Esophagus muscularis mucosa (tissue), 4 donors: ENCODE measurements at places on chromosomes 3 and 15. TPM values are rescaled to one million over a fixed set of nuclear protein-coding genes. Genes with fewer than 3 reads are reported as not detected.

RLBP1 gene
- total RNA-seq, result not detected

GRCh38 chr15:51505251-51505650 is 117.3 kb downstream of the DMXL2 start:
- no peaks in the 10 kb centered on the region for H3K36me3 ChIP-seq
- no peaks in the 10 kb centered on the region for H3K4me1 ChIP-seq
- no peak for DNase-seq
- no peak overlapping the region for H3K27ac ChIP-seq
- no peaks in the 10 kb centered on the region for H3K27me3 ChIP-seq

DPPA2 gene
- not detected for total RNA-seq

DNA sequence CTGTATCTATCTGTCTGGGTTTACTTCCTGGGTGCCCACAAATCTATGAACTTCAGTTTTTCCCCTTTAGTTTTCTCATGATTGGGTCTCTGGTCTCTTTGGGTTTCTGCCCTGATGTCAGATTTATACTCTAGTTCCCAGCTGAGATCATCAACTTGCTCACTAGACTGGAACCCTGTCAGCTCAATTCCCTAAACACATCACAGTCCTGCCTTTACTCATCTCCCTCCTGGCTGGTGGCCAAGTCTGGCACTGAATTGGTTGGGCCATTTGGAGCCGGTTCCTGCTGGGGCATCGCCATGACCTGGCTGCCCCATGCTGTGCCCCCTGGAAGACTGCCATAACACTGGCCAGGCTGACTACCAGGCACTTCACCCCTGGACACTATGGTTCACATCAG is 345.3 kb downstream of the CHST2 start:
- no peaks in the 10 kb centered on the region for H3K4me1 ChIP-seq
- H3K36me3 ChIP-seq, result no peaks in the 10 kb centered on the region
- no peak overlapping the region for H3K27ac ChIP-seq

SLC51A gene
- not detected for total RNA-seq

GRCh38 chr15:77085297-77085696 is 14.4 kb upstream of the TSPAN3 start:
- DNase-seq, result no peak
- no peak overlapping the region for H3K4me3 ChIP-seq
- H3K27me3 ChIP-seq, result no peaks in the 10 kb centered on the region
- no peaks in the 10 kb centered on the region for H3K36me3 ChIP-seq
- peaks cover 11% of the 10 kb centered on the region for H3K4me1 ChIP-seq

NIT2 gene
- total RNA-seq, result 34.1 TPM

NANOGP8 gene
- 3.3 TPM for total RNA-seq

GRCh38 chr3:191137708-191138107 is 61.3 kb upstream of the OSTN start:
- DNase-seq, result no peak
- no peaks in the 10 kb centered on the region for H3K27me3 ChIP-seq
- H3K27ac ChIP-seq, result no peak overlapping the region
- no peaks in the 10 kb centered on the region for H3K4me1 ChIP-seq

CCR9 gene
- not detected for total RNA-seq

SLC24A5 gene
- not detected for total RNA-seq

EFCC1 gene
- total RNA-seq, result 6.6 TPM

- peaks cover 65% of the 10 kb centered on the region for H3K36me3 ChIP-seq
- DNase-seq, result no peak
- no peaks in the 10 kb centered on the region for H3K27me3 ChIP-seq
- H3K4me3 ChIP-seq, result no peak overlapping the region
- H3K27ac ChIP-seq, result peak overlapping the region; percentile 55
These were observed 31.0 kb downstream of the IDH2 start for GRCh38 chr15:90071220-90071807.

DNA sequence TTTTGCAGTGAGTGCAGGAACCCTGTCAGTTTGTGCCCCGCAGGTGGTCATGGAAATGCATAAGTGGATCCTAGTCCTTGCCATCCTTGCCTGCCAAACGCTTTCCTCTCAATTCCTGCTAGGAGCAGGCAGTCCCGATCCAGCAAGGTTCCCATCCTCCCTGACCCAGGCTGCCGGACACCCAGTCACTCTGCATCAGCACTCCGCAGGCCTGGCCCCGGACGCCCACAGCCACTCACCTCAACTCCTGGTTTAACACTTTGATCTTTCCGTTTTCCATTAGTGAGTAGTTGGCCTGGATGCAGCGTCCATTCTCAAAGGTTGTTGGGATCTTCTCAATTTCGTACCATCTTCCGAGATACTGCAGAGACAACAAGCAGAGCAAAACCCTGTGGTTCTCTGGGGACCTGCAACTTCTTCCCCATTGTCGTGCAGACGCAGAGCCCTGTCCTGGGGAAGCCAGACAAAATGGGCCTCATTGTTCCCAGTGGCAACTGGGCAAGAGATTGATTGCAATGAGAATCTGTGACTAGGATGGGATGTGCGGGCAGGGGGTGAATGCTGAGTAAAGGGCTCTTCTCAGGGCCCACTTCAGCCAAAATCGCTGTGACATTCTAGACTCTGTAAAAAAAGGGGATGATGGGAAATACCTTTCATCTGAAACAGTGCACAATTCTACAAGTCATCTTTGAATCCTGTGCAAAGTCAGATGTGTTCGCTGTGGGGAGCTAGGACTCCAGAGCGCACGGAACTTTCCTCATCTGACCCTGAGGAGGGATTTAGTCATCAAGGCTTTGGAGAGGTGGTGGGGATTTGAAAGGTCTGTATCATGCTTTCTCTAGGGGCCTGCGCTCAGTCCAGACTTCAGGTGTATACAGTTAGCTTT is 9.9 kb downstream of the APOD start:
- no peak for DNase-seq
- H3K27ac ChIP-seq, result no peak overlapping the region
- no peak overlapping the region for H3K4me3 ChIP-seq
- H3K4me1 ChIP-seq, result no peaks in the 10 kb centered on the region
- no peaks in the 10 kb centered on the region for H3K36me3 ChIP-seq

APPL1 gene
- total RNA-seq, result 53.2 TPM

AHSG gene
- total RNA-seq, result not detected

DNA sequence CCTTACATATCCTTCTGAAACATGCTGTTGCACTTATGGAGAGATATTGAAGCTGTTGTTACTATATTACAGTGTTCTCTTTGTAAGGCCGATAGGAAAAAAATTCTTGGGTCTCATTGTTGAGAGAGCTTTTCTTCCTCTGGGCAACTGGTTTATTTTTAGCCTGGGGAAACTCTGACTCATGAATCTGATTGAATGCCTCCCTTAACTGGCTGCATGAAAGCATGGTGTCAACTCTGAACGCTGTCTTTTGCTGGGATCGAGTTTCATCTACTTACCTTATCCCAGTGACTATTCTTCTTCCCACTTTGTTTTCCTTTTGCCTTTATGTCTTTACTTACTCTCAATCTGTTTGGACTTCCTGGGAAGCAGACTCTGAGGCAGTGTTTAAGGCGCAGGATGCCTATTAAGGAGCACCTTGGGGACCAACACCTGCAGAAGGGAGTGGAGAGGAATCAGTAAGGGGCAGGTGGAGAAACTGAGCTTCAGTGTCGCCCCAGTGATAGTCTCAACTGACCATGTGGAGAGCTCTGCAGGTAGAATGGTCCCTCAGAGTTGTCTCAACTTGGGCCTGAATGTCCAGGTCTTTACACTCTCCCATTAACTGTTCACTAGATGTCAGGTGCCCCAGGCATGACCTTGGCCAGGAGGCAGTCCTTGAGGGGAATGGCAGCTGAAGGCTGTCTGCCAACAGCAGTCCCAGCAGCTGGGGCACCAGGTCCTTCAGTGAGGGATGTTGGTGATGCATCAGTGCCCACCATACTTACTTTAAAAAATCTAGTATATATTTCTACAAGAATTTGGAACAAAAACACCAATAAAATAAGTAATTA is 88.9 kb upstream of the CCNL1 start:
- H3K27ac ChIP-seq, result peak overlapping the region; percentile 55
- peaks cover 24% of the 10 kb centered on the region for H3K4me1 ChIP-seq
- DNase-seq, result no peak
- no peaks in the 10 kb centered on the region for H3K36me3 ChIP-seq

STAC gene
- 8.6 TPM for total RNA-seq

DNA sequence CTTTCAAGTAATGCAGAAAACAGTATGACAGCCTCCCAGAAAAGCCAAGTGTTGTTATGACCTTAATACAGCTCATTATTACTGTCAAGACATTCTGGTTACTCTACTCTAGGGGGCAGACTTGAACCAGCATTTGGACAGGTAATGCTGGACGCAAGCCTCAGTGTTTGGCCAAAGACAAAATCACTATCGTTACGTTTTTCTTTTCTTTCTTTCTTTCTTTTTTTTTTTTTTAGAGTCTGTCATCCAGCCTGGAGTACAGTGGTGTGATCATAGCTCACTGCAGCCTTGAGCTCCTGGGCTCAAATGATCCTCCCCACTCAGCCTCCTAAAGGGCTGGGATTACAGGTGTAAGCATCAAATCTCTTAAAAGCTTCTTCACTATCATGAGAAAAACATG is 29.4 kb upstream of the TMEM45A start:
- no peaks in the 10 kb centered on the region for H3K36me3 ChIP-seq
- H3K27me3 ChIP-seq, result no peaks in the 10 kb centered on the region
- no peak overlapping the region for H3K27ac ChIP-seq
- H3K4me3 ChIP-seq, result no peak overlapping the region
- DNase-seq, result peak; percentile 17

- H3K4me3 ChIP-seq, result no peak overlapping the region
- no peaks in the 10 kb centered on the region for H3K4me1 ChIP-seq
- no peak overlapping the region for H3K27ac ChIP-seq
- H3K36me3 ChIP-seq, result no peaks in the 10 kb centered on the region
- no peak for DNase-seq
These were observed 49.6 kb upstream of the ST8SIA2 start for GRCh38 chr15:92343924-92344643.

ONECUT1 gene
- total RNA-seq, result not detected

- peak; percentile 74 for DNase-seq
- H3K27me3 ChIP-seq, result no peaks in the 10 kb centered on the region
- H3K27ac ChIP-seq, result no peak overlapping the region
- H3K4me3 ChIP-seq, result no peak overlapping the region
These were observed 10.8 kb upstream of the ATP13A5 start for GRCh38 chr3:193389335-193389734.

SNX22 gene
- 0.19 TPM for total RNA-seq

FAM174B gene
- 9.4 TPM for total RNA-seq

DNA sequence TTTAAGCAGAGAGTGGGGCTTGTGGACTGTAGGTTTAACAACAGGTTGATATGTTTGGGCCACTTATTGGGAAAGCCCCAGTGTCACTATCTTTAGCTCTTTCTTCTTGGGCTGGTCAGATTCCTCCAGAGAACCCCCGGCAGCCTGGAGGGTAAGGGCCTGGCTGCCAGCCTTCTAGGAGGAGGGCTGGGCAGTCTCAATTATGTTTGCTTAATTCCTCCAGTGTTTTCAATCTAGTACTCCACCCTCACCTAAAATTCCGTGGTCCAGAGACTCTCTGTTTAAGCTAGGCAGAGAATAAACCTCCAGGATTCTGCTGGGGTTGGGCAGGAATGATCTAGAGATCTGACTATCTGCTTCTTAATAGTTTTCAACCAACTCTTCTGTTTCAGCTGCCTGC is 5.3 kb downstream of the ASB14 start:
- H3K4me3 ChIP-seq, result no peak overlapping the region
- H3K36me3 ChIP-seq, result no peaks in the 10 kb centered on the region
- H3K4me1 ChIP-seq, result no peaks in the 10 kb centered on the region
- H3K27me3 ChIP-seq, result no peaks in the 10 kb centered on the region

MAGI1 gene
- 17.1 TPM for total RNA-seq

GRCh38 chr15:62546628-62547027 is 381.5 kb upstream of the C2CD4B start:
- DNase-seq, result no peak
- H3K36me3 ChIP-seq, result no peaks in the 10 kb centered on the region
- H3K4me1 ChIP-seq, result peaks cover 35% of the 10 kb centered on the region
- H3K4me3 ChIP-seq, result no peak overlapping the region

GRCh38 chr15:74616366-74616939 is 817 bp downstream of the CLK3 start:
- peak; percentile 94 for DNase-seq
- peak overlapping the region; percentile 97 for H3K4me3 ChIP-seq
- peaks cover 51% of the 10 kb centered on the region for H3K4me1 ChIP-seq
- peak overlapping the region; percentile 97 for H3K27ac ChIP-seq
- no peaks in the 10 kb centered on the region for H3K27me3 ChIP-seq

MEGF11 gene
- 0.33 TPM for total RNA-seq

DNA sequence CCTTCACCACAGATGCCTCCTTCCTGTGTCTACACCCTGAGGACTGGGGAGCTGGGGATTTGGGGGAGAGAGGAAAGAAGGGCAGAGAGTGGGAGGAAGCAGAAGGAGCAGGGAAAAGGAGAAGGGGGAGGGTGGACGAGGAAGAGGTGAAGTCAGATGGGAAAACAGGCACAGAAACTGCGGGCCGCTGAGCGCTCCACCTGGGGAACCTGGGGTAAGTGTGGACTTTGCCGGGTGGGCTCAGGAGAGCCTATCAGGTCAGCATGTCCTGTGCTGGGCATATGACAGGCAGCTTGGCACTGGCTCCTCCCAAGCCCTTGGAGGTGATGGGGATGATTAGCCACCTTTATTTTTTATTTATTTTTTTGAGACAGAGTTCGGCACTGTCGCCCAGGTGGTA is 62.6 kb downstream of the CORO2B start:
- no peaks in the 10 kb centered on the region for H3K27me3 ChIP-seq
- no peaks in the 10 kb centered on the region for H3K36me3 ChIP-seq
- no peak overlapping the region for H3K4me3 ChIP-seq

GRCh38 chr3:123341-123740 is 73.2 kb upstream of the CHL1 start:
- H3K4me1 ChIP-seq, result no peaks in the 10 kb centered on the region
- no peak overlapping the region for H3K4me3 ChIP-seq
- no peak overlapping the region for H3K27ac ChIP-seq
- H3K27me3 ChIP-seq, result no peaks in the 10 kb centered on the region
- DNase-seq, result no peak

SLC12A8 gene
- 0.46 TPM for total RNA-seq

HDC gene
- 0.39 TPM for total RNA-seq

DNA sequence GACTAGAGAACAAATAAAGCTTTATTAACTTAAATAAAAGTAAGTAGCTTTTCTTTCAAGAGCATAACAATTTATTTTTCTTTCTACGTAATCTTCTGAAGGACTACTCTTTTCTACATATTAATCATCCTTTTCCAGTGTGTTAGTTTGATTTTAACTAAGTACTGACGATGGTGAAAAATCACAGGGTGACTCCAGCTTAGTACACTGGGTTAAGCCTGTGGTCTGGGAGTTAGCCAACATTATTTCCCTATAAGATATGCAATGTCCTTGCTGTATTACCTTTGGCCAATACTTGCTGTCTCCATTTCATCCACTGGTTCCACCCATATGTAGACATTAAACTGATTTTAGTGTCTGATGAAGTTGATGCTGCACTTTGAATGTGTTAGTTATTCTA is 508.6 kb upstream of the SUCLG2 start:
- no peaks in the 10 kb centered on the region for H3K27me3 ChIP-seq
- no peak for DNase-seq
- H3K27ac ChIP-seq, result no peak overlapping the region
- H3K4me1 ChIP-seq, result no peaks in the 10 kb centered on the region
- no peak overlapping the region for H3K4me3 ChIP-seq

GOLGA8S gene
- not detected for total RNA-seq

ARHGEF26 gene
- total RNA-seq, result 124 TPM
